ENCODE measurements at places on chromosomes 1 and 21.

DNA sequence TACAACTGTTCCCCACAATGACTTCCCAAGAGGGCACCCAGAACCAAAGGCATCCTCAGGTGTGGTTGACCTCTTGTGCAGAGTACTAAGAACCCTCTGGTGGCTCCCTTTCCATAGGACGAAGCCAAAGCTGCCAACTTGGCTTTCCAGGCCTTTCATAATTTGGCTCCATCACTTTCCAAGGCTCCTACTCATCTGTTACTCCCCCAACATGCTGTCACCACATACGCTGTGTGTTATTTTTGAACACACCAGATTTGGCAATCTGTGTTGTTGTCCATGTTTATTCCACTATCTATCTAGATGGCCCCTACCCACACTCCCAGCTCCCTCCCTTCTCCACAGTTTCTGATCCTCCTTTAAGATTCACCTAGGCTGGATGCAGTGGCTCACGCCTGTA is 10.2 kb upstream of the NKAIN1 start:
- DNase-seq = no peak

DNA sequence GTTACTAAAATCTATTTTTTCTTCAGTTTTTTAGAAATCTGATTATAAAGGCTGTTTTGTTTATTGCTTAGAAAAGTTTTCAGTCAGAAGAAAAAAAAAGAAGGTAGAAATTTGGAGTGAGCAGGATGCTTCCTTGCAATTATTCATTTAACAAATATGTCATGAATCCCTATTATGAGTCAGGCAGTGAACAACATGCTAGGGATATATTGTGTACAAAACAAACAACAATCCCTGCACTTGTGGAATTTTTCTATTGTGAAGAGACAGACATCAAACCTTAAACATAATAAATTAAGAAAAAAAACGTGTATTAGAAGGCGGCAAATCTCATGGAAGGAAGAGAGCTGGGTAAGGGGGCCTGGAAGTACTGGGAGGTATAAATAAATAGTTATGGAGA is 664.1 kb upstream of the CAMK1G start:
- DNase-seq = no peak

DNA sequence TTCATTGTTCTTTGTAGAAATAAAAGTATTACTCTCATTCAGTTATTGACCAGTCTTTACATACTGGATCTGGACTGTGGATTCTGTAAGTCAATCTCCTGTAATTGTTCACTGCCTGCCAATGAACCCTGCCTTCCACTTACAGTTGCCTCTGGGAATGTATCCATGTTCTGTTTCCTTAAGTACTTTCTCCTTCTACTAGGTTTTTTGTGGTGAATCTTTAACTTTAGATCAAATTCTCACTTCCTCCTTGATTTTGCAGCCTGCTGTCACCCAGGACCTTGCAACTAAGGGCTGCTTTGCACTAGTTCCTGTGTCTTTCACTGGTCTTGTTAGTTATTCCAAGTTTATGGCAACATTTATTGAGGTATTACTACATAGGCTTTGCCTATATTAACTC is 28.2 kb upstream of the ANKRD13C start:
- DNase-seq = no peak

DNA sequence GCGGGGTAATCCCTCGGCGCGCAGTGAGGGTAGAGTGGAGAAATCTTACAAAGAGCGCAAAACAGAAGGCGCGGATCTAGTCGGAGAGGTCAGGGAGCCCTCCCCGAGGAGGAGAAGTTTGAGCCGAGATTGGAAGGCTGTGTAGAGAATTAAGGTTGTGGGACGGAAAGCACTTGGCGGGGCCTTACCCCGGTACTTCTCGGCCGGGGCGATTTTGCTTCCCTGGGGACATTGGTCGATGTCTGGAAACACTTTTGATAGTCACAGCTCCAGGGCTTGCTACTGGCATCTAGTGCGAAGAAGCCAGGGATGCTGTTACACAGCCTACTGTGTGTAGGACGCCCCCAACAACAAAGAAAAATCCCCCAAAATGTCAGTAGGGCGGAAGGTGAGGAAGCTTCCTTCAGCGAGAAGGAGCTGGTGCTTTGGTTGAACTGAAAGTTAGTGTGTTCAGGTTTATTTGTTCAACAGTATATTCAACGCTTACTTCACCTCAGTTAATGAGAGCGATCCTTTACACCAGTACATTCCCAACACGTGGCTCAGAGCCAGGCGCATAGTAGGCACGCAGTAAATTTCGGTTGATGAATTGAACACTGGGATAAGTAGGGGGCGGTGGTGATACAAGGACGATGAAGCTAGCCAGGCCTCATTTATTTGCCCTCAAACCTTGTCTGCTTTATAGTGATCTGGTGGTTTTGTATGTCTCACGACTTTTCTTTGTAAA is 807 bp downstream of the CEP85 start:
- no peak for DNase-seq

DNA sequence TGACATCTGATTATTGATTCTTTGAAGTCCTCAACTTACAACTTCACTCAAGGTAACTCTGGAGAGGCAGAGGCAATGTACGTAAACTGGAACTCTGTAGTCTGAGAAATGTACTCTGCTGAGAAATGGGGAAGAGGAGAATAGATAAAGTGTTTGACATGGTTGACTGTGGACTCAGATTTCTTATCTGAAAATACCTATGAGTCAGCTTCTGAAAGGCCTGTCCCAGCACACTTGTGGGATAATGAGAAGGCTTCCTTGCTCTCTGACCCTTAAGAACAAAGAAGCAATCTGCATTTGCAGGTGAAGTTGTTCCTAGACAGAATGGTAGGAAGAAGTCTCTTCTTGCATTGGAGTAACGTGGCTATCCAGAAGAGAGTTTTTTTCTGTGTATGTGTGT is 1573.5 kb downstream of the BRINP3 start:
- DNase-seq = no peak

- no peak for DNase-seq
Measured at GRCh38 chr1:88133991-88134390, 550.1 kb upstream of the PKN2 start.
